ENCODE measurements at places on chromosomes 4 and X. TPM values are rescaled to one million over a fixed set of nuclear protein-coding genes. Genes with fewer than 3 reads are reported as not detected.

GRCh38 chrX:149569770-149570169, 17.5 kb downstream of the MAGEA9B start:
- no peaks in the 10 kb centered on the region for H3K27me3 ChIP-seq
- no peak overlapping the region for H3K27ac ChIP-seq
- no peak for DNase-seq
- H3K36me3 ChIP-seq: no peaks in the 10 kb centered on the region
- H3K4me1 ChIP-seq: no peaks in the 10 kb centered on the region

DNA sequence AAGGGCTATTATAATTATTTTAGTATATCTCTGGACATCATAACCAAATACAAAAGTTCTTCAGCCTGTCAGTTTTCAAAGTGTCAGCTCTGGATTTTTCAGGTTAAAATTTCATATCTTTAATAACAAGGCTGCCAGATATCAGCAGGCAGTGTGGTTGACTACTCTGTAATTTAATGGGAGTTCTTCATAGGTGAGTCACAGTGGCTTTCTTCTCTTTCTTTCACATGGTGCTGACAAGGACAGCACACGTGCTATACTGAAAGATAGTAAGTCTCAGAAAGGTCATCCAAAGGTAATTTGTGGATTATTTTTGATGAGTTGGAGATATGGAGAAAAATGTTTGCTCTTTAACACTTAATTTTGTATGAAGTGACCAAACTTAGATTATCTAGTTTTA, 43.2 kb downstream of the GALNT7 start:
- H3K36me3 ChIP-seq: no peaks in the 10 kb centered on the region
- no peaks in the 10 kb centered on the region for H3K4me1 ChIP-seq
- no peak overlapping the region for H3K4me3 ChIP-seq
- H3K27me3 ChIP-seq: no peaks in the 10 kb centered on the region
- no peak for DNase-seq

GRCh38 chr4:72987741-72988729, 81.5 kb downstream of the COX18 start:
- no peak overlapping the region for H3K4me3 ChIP-seq
- no peak overlapping the region for H3K27ac ChIP-seq
- no peaks in the 10 kb centered on the region for H3K27me3 ChIP-seq

GRCh38 chr4:7719354-7720174, 220.1 kb downstream of the AFAP1 start:
- H3K4me3 ChIP-seq: no peak overlapping the region
- no peaks in the 10 kb centered on the region for H3K36me3 ChIP-seq
- peak; percentile 70 for DNase-seq
- H3K4me1 ChIP-seq: no peaks in the 10 kb centered on the region
- no peak overlapping the region for H3K27ac ChIP-seq

DNA sequence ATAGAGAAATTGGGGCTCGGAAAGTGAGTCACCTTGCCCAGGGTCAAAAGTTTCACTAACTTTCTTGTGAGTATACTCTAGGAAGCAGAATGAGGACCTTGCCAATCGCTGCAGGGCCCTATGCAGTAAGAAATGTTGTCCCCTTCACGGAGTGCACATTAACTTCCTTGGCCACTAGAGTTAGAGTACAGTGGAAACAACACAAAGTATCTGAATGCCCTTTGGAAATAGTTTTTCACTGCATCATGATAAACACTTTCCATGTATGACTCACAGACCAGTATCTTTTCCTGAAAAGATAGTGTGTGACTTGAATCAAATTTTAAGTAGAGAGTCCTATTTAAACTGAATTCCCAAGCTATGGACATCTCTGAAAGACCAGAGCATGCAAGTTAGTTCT, 45.5 kb upstream of the STK26 start:
- no peak overlapping the region for H3K4me3 ChIP-seq
- no peaks in the 10 kb centered on the region for H3K36me3 ChIP-seq
- no peaks in the 10 kb centered on the region for H3K4me1 ChIP-seq
- no peaks in the 10 kb centered on the region for H3K27me3 ChIP-seq
- no peak for DNase-seq
- H3K27ac ChIP-seq: no peak overlapping the region

- H3K36me3 ChIP-seq: no peaks in the 10 kb centered on the region
- H3K27ac ChIP-seq: no peak overlapping the region
- no peak overlapping the region for H3K4me3 ChIP-seq
- no peaks in the 10 kb centered on the region for H3K27me3 ChIP-seq
Observed at GRCh38 chr4:185872747-185873380, 60.9 kb upstream of the SORBS2 start.

DNA sequence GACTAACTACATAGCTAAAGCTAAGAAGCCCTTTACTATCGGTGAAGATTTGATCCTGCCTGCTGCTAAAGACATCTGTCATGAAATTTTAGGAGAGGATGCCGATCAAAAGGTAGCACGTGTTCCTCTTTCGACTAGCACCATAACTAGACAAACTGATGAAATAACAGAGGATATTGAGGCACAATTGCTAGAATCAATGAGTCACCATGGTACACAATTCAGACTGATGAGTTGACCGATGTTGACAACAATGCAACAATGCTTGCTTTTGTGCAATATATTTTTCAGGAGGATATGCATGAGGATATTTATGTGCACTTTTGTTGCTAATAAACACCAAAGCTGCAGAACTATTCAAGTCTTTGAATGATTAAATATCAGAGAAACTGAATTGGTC, 24.3 kb downstream of the TBCK start:
- no peak overlapping the region for H3K27ac ChIP-seq
- H3K36me3 ChIP-seq: peaks cover 4% of the 10 kb centered on the region
- peaks cover 9% of the 10 kb centered on the region for H3K4me1 ChIP-seq
- no peaks in the 10 kb centered on the region for H3K27me3 ChIP-seq

The ELOVL6 gene
- total RNA-seq: 38.6 TPM

The GABRG1 gene
- total RNA-seq: 0.05 TPM

The LNX1 gene
- total RNA-seq: 3.4 TPM

The IGSF1 gene
- 50.7 TPM for total RNA-seq

The GPC3 gene
- 1,133 TPM for total RNA-seq

The ATP1B4 gene
- total RNA-seq: not detected

GRCh38 chr4:136810626-136811025, 721.7 kb downstream of the PCDH18 start:
- H3K27ac ChIP-seq: no peak overlapping the region
- no peak overlapping the region for H3K4me3 ChIP-seq
- no peaks in the 10 kb centered on the region for H3K4me1 ChIP-seq
- DNase-seq: no peak
- no peaks in the 10 kb centered on the region for H3K27me3 ChIP-seq

The IL21 gene
- not detected for total RNA-seq

The AMER1 gene
- total RNA-seq: 2.7 TPM

- no peaks in the 10 kb centered on the region for H3K36me3 ChIP-seq
- H3K4me3 ChIP-seq: no peak overlapping the region
- no peaks in the 10 kb centered on the region for H3K27me3 ChIP-seq
- DNase-seq: no peak
Observed at GRCh38 chrX:39592776-39593175, 505.0 kb downstream of the BCOR start.

- H3K4me3 ChIP-seq: peak within 1 kb of the TSS; percentile 81
- peak; percentile 41 for DNase-seq
- H3K36me3 ChIP-seq: no peaks in the 10 kb centered on the region
- peaks cover 2% of the 10 kb centered on the region for H3K4me1 ChIP-seq
Observed at GRCh38 chrX:102712216-102712966, at the start of gene GPRASP2. TSS of gene GPRASP2 (plus strand) at chrX:102712448. CDS start at chrX:102714870, 2,422 bp downstream.

DNA sequence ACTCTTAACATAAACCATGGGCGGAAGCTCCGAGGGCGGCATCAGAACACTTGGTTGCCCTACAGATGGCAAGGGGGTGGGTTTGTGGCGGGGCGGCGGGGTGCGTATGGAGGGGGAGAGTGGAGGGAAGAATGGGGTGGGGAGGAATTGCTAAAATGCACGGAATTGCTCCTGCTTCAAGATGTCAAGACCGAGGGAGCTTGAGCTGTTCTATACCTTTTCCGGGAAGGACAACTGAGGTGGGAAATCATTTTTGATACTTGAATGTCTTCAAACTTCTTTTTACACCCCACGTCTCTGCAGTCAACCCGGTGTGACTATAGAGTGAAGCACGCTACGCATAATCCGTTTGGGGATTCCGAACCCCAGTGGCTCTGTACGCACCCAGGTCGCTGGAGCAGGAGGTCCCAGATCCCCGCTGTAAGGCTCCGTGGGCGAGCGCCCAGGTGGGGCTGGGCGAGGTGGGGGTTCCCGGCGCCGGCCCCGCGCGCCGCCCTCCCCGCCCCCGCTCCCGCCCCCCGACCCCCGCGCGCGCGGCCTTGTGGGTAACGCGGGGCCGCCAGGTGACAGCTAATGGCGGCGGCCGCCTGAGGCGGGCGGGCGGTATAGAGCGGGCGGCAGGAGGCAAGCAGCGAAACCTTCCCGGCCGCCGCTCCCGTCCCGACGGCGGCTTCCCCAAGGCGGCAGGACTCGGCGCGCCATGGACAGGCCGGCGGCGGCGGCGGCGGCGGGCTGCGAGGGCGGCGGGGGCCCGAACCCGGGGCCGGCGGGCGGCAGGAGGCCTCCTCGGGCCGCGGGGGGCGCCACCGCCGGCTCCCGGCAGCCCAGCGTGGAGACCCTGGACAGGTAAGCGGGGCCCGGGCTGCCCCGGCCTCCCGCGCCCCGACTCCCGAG, at the start of gene MTMR1:
Gene MTMR1 (plus strand): TSS at position 566 of the 894 bp plus-strand sequence. CDS start 135 bp downstream, at position 701.
- DNase-seq: peak; percentile 38
- H3K4me3 ChIP-seq: peak within 1 kb of the TSS; percentile 85
- no peaks in the 10 kb centered on the region for H3K27me3 ChIP-seq
- peaks cover 2% of the 10 kb centered on the region for H3K4me1 ChIP-seq

GRCh38 chr4:78692822-78693170, 83.4 kb upstream of the BMP2K start:
- peaks cover 1% of the 10 kb centered on the region for H3K4me1 ChIP-seq
- no peak overlapping the region for H3K27ac ChIP-seq
- DNase-seq: peak; percentile 45
- no peaks in the 10 kb centered on the region for H3K27me3 ChIP-seq
- no peaks in the 10 kb centered on the region for H3K36me3 ChIP-seq

GRCh38 chr4:112938461-112939058, 110.9 kb upstream of the ANK2 start:
- H3K36me3 ChIP-seq: no peaks in the 10 kb centered on the region
- no peak overlapping the region for H3K4me3 ChIP-seq
- DNase-seq: no peak
- H3K27me3 ChIP-seq: no peaks in the 10 kb centered on the region

The TNIP3 gene
- not detected for total RNA-seq

The TMEM128 gene
- 11.3 TPM for total RNA-seq

The GPC4 gene
- total RNA-seq: 1.3 TPM

- no peak overlapping the region for H3K4me3 ChIP-seq
- no peaks in the 10 kb centered on the region for H3K4me1 ChIP-seq
- H3K36me3 ChIP-seq: no peaks in the 10 kb centered on the region
- H3K27ac ChIP-seq: no peak overlapping the region
- DNase-seq: no peak
Observed at GRCh38 chrX:9447906-9448305, 17.0 kb upstream of the TBL1X start.

DNA sequence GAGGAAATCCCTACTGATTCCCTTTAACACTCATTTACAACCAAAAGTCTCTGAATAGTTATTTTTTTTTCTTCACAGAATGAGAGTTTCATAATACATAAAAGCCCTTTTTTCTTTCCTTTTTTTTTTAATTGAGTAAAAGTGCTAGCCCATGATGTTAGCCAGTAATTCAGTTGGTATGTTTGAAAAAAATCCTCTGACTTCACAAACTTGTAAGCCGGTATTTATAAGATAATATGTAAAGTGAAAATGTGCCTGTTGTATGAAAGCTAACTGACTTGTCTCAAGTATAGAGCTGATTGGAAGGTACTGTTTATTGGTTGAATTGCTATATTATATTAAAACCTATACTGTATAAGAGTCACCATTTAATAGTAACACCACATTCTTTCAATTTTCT, 70.2 kb upstream of the NEIL3 start:
- no peak overlapping the region for H3K4me3 ChIP-seq
- no peaks in the 10 kb centered on the region for H3K4me1 ChIP-seq
- no peaks in the 10 kb centered on the region for H3K27me3 ChIP-seq
- no peak overlapping the region for H3K27ac ChIP-seq
- no peaks in the 10 kb centered on the region for H3K36me3 ChIP-seq

DNA sequence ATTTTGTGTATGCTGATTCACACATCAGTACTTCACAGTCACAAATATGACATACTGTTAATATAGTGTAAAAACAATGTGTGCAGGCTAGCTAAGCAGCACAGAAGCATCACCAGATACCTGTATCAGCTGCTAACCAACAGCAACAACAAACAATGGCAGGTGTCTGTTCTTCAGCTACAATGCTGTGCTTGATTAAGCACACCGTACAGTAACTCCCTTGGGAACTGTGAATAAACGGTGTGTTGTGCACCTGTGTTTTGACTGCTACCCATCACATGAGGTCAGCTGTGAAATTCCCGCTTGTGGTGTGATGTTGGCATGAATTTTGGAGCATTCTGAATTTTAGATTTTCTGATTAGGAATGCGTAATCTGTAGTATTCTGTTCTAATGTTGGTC, 379.7 kb upstream of the FAT1 start:
- peaks cover 2% of the 10 kb centered on the region for H3K27me3 ChIP-seq
- no peak overlapping the region for H3K27ac ChIP-seq
- no peak overlapping the region for H3K4me3 ChIP-seq
- H3K36me3 ChIP-seq: no peaks in the 10 kb centered on the region

The SH3BP2 gene
- total RNA-seq: 17.9 TPM

The TMEM255A gene
- not detected for total RNA-seq

GRCh38 chr4:156190615-156191014, 236.9 kb upstream of the CTSO start:
- DNase-seq: no peak
- no peak overlapping the region for H3K4me3 ChIP-seq
- no peak overlapping the region for H3K27ac ChIP-seq
- H3K4me1 ChIP-seq: no peaks in the 10 kb centered on the region
- no peaks in the 10 kb centered on the region for H3K36me3 ChIP-seq

The GRIA2 gene
- total RNA-seq: 0.28 TPM

- no peak overlapping the region for H3K4me3 ChIP-seq
- peaks cover 7% of the 10 kb centered on the region for H3K27me3 ChIP-seq
- H3K4me1 ChIP-seq: no peaks in the 10 kb centered on the region
- no peak overlapping the region for H3K27ac ChIP-seq
Observed at GRCh38 chrX:11733614-11734013, 24.4 kb upstream of the MSL3 start.

- no peaks in the 10 kb centered on the region for H3K36me3 ChIP-seq
- no peak overlapping the region for H3K27ac ChIP-seq
- no peak for DNase-seq
- no peak overlapping the region for H3K4me3 ChIP-seq
- H3K4me1 ChIP-seq: no peaks in the 10 kb centered on the region
- H3K27me3 ChIP-seq: no peaks in the 10 kb centered on the region
Observed at GRCh38 chrX:38717871-38718270, 83.4 kb upstream of the MID1IP1 start.

DNA sequence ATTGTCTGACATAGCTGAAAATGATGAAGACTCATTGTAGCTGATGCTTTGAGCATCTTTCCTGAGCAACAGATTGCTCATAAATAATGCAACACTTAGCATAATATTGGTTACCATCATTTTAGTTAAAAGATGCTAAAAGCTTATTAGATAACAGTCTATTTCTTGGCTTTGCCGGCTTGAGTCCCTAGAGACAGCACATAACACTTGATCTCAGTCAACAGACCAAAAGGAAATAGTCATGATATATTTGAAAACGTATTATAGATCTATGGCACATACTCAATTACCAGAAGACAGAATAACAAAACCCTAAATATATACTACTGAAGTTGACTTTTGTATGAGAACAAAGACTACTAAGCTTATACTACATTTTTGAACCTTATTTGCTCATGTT, 846.7 kb upstream of the EPHA5 start:
- no peak overlapping the region for H3K4me3 ChIP-seq
- no peak overlapping the region for H3K27ac ChIP-seq
- H3K4me1 ChIP-seq: no peaks in the 10 kb centered on the region
- no peaks in the 10 kb centered on the region for H3K36me3 ChIP-seq

The GAGE12E gene
- total RNA-seq: not detected

- no peak overlapping the region for H3K4me3 ChIP-seq
- no peaks in the 10 kb centered on the region for H3K4me1 ChIP-seq
- no peaks in the 10 kb centered on the region for H3K27me3 ChIP-seq
- no peaks in the 10 kb centered on the region for H3K36me3 ChIP-seq
Observed at GRCh38 chrX:139194571-139195280, 335.8 kb upstream of the F9 start.

The SMIM20 gene
- 11.1 TPM for total RNA-seq
